ENCODE measurements at places on chromosomes 1 and 21.

DNA sequence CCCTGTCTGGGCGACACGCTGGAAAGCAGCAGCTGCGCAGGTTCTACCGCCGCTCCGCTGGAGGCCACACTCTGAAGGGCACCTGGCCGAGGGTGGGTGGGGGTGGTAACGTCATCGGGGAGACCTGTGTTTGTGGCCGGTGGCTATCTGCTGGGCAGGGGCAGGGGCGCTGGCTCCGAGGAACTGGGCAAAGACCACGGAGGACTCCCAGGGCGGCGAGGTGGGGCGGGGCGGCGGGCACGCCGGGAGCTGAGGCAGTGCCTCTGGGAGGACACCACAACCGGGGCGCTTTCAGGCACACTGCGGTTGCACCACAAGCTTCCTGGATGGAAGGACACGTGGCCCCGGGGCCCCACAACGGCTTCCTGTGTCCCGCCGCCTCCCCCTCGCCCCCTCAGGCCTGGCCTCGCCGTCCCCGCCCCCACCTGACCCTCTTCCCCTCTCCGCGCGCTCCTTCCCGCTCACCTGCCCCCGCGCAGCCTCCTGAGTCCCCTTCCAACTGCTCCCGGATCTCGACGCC, 3.3 kb upstream of the DENND2D start:
- DNase-seq = no peak

GRCh38 chr21:28885853-28886177, 106.9 kb downstream of the LTN1 start:
- no peak for DNase-seq

DNA sequence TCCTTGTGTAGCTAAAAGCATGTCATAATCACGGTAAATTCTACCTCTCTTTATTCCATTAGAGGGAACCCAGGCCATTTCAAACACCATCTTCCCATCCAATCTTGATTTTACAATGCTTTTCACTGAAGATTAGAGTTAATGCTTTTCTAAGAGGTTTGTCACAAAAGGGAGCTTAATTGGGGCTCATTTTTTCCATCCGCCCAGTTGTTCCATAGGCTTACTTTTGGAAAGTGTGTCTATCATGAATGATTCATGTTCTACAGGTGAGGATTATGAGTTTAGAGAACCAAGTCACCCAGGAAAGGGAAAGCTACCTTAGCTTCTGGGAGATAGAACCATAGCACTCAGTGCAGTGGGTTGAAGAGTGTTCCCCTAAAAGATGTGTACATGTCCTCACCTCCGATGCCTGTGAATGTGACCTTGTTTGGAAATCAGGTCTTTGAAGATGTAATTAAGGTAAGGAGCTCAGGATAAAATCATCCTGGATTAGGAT, 286.9 kb upstream of the RUNX1 start:
- no peak for DNase-seq

DNA sequence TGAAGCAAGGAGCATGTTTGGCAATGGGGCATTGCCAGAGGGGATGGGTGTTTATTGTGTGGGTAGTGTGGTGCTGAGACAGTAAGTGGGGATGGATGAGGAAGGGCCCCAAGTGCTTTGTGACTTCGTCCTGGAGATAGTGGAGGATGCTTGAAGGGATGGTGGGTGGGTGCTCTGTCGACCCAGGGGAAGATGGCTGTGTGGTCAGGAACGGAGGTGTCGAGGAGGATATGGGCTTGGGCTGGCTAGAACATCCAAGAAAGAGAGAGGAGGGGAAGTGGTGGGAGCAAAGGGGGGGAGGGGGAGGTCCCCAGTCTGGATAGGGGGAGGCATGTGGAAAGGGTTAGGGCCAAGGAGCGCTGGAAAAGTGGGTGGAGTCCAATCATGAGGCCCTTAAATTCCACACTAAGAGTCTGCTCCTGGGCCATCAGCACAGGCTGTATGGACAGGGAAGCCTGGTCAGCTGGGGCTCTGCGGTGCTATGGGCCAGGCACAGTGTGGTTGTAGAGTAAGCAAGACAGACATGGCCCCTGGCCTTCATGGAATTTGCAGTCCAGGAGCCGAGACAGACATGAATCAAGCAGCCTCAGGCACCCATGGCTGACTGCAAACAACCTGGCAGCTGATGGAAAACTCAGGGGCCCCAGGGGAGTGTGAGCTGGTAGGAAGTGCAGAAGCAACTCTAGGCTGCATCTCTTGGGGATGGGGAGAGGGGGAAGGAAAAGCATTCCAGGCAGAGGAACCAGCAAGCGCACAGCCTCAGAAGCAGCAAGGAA, 36.3 kb downstream of the EDN2 start:
- DNase-seq = no peak

GRCh38 chr21:45460611-45461368, 55.8 kb downstream of the COL18A1 start:
- DNase-seq = no peak

- DNase-seq = no peak
Observed at GRCh38 chr1:165565751-165566490, 22.1 kb downstream of the LRRC52 start.

- DNase-seq = no peak
Observed at GRCh38 chr1:156666862-156667609, 10.2 kb downstream of the NES start.

- DNase-seq = no peak
Observed at GRCh38 chr21:40334159-40334558, 466.9 kb downstream of the PCP4 start.

DNA sequence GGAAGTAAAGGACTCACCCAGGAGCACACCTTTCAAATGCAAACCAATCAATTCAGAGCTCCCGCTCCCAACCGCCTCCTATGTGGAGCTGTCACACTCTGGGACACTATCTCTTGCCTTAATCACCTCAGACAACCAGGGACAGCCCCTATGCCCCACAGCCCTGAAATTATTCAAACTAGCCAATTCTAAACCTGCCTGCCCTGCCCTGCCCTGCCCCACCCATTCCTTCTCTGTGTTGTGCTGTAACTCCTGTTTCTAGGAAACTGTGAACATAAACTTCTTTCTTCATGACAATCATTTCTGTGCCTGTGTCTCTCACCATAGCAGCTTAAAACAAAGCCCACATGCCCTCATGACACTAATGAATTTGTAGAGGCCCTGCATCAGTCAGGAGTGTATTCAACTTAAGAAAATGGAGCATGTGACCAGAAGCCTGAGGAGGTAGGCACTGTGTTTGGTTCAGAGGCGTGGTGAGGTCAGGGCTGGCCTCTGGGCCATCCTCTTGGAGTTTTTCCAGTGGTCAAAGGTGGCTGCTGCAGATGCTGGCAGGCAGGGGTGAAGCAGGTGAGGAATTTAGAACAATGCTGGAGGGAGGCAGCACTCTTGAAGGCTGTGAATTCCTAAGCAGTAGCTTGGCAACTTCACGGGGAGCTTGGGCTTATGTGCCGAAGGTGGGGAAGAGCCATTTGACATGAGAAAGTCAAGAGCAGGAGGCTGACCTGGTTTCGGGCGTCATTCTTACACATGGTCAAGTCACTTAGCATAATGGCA, 74.5 kb downstream of the RHOU start:
- DNase-seq = no peak

GRCh38 chr1:241560849-241561187, 28.6 kb downstream of the KMO start:
- DNase-seq = no peak

- DNase-seq = no peak
Observed at GRCh38 chr1:162892906-162893611, 32.1 kb upstream of the CCDC190 start.

DNA sequence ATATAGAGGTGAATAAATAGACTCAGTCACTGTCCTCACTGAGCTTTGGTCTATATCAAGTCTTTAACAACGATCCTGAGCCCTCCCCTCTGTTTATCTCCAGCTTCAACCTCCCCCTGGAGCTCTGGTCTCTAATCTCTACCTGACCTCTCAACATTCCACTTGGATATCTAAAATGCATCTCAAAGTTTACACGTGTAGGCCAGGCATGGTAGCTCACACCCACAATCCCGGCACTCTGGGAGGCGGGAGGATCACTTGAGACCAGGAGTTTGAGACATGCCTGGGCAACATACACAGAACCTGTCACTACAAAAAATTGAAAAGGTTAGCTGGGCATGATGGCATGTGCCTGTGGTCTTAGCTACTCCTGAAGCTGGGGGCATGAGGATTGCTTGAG, 53.4 kb downstream of the GADD45A start:
- no peak for DNase-seq

- no peak for DNase-seq
Observed at GRCh38 chr1:19596065-19596713, 47.9 kb upstream of the NBL1 start.

- no peak for DNase-seq
Observed at GRCh38 chr1:1914971-1915692, at the start of gene CALML6. Gene CALML6, plus strand, starts transcription at chr1:1915260. Its CDS starts 21 bp downstream, at chr1:1915281.

GRCh38 chr1:41173651-41174050, 68.5 kb downstream of the SCMH1 start:
- DNase-seq = no peak

DNA sequence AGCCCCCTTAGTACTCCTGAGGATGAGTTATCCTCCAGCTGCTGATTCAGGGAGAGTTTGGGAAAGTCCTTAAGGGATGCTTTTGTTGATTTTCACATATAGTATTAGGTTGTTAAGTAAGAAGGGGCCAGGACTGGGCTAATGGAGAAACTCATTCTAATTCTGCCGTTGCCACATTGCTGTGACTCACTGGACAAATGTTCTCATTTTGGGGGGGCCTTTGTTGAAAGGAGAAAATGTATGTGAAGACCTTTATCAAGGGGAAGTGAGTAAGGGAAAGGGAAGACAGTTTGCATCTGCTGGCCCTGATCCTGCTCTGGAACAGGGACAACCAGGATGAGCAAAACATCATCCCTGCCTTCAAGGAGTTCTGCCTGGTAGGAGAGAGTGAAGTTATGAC, 123.2 kb upstream of the FGGY start:
- DNase-seq = no peak

GRCh38 chr1:162223488-162223887, 153.2 kb downstream of the SPATA46 start:
- DNase-seq = no peak

- no peak for DNase-seq
Observed at GRCh38 chr1:30815556-30815955, 58.0 kb upstream of the LAPTM5 start.

DNA sequence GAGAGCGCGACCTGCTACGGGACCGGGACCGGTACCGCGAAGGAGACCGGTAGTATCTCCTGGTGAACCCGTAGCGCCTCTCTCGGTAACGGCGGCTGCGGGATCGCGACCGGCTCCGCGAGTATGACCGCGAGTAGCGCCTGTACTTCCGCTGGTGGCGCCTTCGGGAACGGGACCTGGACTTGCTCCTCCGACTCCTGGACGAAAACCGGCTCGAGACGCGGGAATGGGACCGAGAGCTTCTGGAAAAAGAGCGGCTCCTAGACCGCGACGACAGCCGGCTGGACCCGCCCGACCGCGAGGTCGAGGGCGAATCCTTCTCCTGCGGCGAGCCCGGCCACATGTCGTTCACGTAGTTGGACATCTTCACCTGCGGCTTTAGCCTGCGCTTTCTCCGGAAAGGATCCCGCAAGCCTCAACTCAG, 642 bp downstream of the RSRP1 start:
- DNase-seq = no peak

- DNase-seq = no peak
Observed at GRCh38 chr1:156696755-156697154, 8.6 kb downstream of the CRABP2 start.

DNA sequence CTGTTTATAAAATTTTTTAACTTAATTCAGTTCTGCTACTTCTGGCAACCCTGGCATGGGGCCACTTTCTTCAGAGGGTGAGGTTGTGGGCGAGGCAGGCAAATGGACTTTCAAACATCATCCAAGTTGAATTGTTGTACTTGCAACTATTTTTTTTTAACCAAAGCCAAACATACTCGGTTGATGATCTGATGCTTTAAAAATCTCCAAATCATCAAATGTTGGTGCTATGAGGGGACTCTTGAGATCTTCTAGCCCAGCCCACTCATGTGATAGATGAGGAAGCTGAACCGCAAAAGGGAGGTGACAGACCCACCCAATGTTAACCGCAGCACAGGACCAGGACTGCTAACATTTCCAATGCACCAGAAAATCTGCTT, 6.7 kb downstream of the SLC1A7 start:
- no peak for DNase-seq

DNA sequence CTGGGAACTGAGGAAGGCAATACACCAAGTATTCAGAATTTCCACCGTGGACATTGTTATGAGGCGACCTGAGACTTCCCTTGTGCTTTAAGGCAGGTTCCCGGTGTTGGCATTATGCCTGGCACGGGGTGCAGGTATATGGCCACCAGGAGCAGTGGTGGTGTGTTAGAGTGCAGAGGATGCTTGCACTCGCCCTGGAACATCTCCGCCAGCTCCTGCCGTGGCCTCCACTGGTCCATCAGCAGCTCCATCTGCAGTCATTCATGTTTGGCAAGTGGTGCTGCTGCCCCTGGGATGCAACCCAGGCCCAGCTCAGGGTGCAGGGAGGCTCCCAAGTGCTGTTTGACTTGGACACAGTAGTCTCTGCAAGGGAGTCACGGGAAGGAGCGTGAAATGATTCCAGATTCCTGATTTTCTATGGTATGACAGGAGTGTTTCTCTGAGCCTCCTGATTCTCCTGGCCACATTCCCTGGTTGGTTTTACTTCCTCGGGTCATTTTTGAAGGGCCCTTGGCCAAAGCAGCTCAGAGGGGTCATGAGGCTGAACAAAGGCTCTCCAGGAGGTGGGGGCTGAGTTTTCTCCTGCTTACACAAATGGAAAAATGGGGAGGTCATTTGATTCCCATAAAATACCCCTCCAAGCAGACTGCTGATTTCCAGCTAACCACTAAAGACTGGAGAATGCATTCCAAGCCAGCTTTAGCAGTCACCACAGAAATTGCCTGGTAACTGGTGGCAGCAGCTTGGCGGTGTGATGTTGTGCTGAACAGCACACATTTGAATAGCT, 60.4 kb upstream of the PSEN2 start:
- peak; percentile 72 for DNase-seq

- DNase-seq = no peak
Observed at GRCh38 chr1:76314730-76315129, 240.2 kb downstream of the ST6GALNAC3 start.

GRCh38 chr1:206010060-206010459, 6.9 kb upstream of the RAB7B start:
- DNase-seq = no peak

- peak; percentile 90 for DNase-seq
Observed at GRCh38 chr1:161159087-161159912, at the start of gene USP21. Gene USP21, plus strand, starts transcription at chr1:161159500. Its CDS starts 1,141 bp downstream, at chr1:161160641.

DNA sequence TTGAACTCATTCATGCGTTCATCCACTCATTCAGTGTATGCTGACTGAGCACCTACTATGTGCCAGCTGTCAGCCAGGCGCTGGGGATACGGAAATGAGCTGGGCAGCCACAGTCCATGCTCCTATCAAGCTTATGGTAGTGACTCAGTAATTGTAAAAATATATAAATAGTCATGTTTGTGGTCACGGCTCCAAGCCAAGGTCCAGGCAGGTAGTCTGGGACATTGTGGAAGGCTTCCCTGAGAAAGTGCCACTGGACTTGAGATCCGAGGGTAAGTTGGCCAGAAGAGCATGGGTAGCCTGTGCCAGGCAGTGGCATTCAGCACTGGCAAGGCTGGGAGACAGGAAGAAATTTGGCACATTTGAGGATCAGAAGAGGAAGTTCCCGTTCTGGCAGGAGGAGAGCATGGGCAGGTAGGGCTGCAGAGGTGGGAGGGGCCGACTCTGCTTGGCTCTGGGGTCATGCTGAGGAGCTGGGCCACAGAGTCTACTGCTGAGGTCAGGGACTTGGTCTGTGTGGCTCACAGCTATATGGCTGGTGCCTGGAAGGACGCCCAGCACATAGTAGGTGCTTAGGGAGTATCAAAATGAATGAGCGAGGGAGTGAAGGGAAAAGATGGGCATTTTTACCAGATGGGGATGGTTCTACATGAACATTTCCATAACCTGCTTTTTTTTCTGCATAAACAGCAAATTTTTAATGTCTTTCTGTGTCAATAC, 6.9 kb downstream of the PTPRF start:
- DNase-seq = no peak
